CD4-positive, alpha-beta T cell (primary cell): ENCODE measurements at places on chromosomes 6 and 20.
A peak's percentile ranks its signal among the peaks of the same experiment; 100 is the strongest.

DNA sequence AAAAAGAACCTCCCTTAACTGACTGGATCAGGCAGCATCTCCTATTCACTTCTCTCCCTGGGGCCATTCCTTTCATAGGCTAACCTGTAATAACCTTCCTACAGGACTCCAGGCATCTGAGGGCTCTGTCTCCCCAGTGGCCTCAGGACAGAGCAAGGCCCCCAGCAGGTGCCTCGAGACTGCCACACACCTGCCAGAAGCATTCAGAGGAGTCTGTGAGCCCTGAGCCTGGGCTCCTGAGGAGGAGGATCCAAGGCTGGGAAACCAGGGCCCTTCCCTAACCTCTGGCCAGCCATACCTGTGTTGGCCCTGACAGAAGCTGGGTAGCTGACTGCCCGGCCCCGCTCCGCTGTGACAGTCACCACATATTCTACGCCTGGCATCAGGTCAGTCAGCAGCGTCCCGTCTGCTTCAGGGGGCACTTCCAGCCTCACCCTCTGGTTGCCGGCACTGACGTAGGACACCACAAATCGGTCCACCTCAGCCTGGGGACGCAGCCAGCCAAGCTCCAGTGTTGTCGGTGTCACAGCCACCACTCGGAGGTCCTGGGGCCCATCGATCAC, 20.6 kb downstream of the TNXB start:
- DNase-seq, result no peak

GRCh38 chr6:121856296-121856695, 420.9 kb downstream of the GJA1 start:
- no peak for DNase-seq

DNA sequence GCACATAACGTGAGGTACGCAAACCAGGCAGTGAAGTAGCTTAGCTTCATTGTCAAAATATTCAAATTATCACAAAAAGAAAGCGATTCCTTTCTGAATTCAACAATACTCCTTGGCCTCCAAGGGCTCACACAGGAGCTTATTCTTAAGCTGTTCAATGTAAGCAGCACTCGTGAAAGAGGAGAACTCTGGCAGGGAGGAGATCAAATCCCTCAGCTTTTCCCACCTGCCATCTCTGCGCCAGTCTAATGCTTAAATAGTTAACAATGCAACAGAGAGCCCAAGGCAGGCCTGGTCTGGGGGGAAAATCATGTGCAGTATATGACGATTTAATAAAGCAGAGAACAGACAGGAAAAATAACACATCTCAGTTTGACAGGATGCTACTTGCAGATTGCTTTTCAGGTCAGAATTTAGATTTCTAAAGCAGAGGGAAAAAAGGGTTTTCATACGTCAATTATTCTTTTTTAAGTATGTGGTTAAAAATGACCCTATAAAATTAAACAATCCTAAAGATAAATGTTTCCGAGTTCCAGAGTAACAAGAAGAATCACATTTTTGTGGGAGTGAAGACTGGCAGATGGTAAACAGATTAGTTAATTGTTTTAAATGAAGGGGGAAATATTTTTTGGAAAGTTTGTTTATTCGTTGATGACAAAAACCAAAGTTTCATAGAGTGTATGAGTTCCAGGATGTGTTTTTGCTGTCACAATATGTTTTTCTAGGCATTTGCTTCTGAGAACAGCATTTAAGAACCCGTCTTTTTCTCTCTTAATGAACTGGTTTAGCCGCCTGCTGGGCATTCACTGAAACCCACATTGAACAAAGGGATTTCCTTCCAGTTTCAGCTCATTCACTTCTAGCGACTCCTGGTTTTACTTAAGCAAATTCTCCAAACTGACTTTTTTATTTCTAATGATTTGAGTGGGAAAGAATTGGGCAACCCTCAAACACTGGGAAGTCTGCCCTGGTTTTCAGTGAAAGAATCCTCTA, 45.9 kb downstream of the PLAGL1 start:
- DNase-seq, result no peak

DNA sequence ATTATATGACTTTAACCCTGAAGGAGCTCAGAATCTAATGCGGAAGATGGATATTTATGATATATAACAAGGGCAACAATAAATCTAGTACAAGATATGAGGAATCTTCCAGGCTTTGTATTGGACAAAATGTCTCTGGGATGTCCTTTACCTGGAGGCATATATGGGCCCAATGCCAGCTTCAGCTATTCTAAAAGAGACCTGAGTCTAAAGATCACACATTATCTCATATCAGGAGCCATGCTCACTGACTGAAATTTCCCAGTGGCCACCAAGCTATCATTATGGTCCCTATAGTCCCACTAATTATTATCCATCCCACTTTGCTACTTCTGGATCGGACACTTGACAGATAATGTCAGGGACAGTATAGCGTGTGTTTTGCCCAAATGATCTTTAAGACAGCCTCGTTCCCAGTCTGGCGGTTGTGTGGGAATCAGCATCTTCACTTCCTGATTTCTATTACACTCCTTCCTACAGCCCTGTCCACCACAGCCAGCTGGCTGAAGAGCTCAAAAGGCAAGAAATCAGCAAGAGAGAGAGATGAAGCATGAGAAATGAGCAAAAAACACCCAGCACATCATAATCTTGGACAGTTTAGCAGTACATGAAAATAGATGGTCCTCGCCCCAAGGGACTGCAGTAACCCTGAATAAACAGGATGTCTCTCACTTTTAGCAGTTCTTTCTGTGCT, 34.9 kb downstream of the KLHL31 start:
- DNase-seq, result no peak

DNA sequence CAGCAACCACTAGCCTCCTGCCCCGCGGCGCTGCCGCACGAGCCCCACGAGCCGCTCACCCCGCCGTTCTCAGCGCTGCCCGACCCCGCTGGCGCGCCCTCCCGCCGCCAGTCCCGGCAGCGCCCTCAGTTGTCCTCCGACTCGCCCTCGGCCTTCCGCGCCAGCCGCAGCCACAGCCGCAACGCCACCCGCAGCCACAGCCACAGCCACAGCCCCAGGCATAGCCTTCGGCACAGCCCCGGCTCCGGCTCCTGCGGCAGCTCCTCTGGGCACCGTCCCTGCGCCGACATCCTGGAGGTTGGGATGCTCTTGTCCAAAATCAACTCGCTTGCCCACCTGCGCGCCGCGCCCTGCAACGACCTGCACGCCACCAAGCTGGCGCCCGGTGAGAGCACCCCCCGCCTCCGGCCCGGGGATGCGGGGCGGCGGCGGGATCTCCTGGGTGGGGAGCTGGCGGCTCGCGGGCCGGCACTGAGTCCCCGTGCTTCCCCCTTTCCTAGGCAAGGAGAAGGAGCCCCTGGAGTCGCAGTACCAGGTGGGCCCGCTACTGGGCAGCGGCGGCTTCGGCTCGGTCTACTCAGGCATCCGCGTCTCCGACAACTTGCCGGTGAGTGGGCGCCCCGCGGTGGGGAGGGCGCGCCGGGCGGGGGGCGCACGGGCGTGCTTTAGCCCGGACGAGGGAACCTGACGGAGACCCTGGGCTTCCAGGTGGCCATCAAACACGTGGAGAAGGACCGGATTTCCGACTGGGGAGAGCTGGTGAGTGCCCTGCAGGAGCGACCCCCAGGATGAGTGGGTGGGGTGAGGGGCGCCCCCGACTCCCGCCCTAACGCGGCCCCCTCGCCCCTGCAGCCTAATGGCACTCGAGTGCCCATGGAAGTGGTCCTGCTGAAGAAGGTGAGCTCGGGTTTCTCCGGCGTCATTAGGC, 585 bp downstream of the PIM1 start:
- peak; percentile 37 for DNase-seq

DNA sequence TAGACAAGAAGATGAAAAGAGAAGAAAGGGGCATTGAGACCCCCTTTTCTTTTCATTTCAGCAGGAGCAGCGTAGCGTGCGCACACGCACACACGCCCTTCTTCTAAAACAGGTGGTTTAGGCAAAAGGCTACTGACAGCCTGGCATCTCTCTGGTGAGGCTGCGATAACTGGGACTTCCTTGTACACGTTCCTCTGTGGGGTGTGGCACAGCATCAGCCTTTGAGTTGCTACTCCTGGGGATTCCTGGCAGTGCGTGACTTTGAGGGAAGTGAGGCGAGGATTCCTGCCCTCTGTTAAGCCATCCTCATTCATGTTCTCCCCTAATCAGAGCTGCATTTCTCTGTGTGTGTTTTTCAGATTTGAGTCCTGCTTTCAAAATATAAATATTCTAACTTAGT, 94.7 kb downstream of the TMEM170B start:
- DNase-seq, result no peak

- no peak for DNase-seq
Observed at GRCh38 chr6:100112855-100113508, 119.0 kb upstream of the MCHR2 start.

DNA sequence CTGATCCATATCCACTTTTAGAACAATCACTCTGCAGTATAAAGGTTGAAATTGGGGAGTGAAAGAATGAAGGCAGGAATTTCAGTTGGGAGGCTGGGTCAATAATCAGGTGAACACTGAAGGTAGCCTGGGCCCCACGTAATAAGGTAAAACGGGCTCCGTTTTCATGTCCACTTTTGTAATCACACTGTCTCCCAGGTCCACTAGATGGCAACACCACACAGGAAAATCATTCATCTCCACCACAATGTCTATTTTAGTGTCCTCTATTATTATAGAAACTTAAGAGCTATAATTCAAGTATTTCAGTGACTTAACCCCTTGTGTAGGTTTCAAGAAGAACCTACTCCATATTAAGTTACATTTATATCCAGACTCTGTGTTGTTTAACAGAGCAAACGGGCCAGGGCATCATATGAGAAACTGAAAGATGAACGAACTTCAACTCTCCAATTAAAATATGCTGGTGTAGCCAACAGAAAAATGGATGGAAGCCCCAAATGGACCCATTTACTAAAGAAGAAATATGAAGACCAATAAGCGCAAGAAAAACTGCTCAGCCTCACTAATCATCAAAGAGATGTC, 45.9 kb upstream of the MC3R start:
- DNase-seq, result no peak

GRCh38 chr6:112086744-112087135, 542 bp downstream of the TUBE1 start:
- DNase-seq, result no peak

DNA sequence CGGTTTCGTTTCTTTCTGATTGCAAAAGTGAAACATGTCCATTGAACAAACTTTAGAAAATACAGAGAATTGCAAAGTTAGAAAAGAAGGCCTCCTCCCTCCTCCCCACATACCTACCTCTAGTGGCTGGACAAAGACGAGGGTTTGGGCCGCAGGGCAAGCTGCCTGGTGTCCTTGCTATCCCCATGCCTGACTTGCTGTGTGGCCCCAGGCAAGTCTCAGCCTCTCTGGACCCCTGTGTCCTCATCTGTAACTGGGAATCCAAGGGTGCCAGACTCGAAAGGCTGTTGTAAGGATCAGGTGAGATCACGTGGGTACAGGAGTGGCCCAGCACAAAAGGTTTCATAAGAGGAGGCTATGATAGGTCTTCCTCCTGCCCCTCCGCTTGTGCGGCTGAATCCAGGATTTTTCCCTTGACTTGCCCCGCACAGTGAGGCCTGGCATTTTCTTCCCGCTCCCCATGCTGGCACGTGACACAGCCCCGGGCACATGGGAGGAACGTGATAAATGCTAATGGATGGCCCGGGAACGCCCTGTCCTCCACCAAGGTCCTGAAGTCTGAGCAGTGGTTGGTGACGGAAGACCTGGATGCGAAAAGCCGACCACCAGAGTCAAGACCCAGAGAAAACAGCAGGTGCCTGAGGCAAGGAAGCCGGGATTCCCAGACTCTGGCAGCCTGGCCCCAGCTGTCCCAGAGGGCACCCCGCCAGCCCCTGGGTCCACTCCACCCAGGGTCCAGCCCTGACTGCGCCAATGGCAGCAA, 55.8 kb downstream of the UBE2V1 start:
- DNase-seq, result no peak

GRCh38 chr6:76835293-76835692, 628.0 kb downstream of the HTR1B start:
- no peak for DNase-seq

DNA sequence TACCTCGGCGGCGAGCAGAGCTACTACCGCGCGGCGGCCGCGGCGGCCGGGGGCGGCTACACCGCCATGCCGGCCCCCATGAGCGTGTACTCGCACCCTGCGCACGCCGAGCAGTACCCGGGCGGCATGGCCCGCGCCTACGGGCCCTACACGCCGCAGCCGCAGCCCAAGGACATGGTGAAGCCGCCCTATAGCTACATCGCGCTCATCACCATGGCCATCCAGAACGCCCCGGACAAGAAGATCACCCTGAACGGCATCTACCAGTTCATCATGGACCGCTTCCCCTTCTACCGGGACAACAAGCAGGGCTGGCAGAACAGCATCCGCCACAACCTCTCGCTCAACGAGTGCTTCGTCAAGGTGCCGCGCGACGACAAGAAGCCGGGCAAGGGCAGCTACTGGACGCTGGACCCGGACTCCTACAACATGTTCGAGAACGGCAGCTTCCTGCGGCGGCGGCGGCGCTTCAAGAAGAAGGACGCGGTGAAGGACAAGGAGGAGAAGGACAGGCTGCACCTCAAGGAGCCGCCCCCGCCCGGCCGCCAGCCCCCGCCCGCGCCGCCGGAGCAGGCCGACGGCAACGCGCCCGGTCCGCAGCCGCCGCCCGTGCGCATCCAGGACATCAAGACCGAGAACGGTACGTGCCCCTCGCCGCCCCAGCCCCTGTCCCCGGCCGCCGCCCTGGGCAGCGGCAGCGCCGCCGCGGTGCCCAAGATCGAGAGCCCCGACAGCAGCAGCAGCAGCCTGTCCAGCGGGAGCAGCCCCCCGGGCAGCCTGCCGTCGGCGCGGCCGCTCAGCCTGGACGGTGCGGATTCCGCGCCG, 994 bp downstream of the FOXC1 start:
- no peak for DNase-seq

DNA sequence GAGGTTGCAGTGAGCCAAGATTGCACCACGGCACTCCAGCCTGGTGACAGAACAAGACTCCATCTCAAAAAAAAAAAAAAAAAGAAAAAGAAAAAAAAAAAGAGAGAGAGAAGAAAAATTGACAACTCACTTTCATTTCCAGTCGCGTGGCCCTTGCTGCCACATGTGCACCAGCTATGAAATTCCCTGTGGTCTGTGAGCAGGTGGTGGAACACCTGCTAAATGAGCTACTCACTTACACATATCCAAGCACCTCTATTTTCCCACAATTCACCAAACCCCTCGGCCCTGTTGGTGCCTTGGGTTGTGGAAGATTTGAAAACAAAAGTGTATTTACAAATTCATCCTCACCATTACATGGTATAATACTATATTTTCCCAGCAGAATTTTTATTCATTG, 105.2 kb upstream of the ASF1A start:
- DNase-seq, result no peak

- DNase-seq, result no peak
Observed at GRCh38 chr20:59737073-59737666, 132.8 kb downstream of the PHACTR3 start.

DNA sequence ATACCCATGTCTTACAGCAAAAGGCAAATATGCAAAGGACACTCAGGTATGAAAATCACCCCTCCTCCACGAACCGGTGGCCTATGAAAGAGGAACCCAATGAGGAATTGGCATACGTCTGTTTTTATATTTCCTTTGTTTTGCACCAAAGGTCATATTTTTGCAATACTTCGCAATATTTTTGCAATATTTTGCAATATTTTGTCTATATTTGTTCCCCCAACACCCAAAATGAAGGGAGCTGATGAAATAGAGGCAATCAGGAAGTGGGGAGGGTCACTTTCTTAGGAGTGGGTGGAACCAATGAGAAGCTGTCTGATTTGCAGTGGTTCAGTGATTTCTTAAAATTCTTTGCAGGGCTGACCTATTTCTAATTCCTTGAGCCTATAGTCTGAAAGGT, 296.8 kb upstream of the TSHZ2 start:
- no peak for DNase-seq
